ENCODE measurements at places on chromosomes 7 and 10. TPM values are rescaled to one million over a fixed set of nuclear protein-coding genes. Genes with fewer than 3 reads are reported as not detected.

The DYNC1I1 gene
- polyA plus RNA-seq = 6.1 TPM

The WDR11 gene
- 10.2 TPM for polyA plus RNA-seq

DNA sequence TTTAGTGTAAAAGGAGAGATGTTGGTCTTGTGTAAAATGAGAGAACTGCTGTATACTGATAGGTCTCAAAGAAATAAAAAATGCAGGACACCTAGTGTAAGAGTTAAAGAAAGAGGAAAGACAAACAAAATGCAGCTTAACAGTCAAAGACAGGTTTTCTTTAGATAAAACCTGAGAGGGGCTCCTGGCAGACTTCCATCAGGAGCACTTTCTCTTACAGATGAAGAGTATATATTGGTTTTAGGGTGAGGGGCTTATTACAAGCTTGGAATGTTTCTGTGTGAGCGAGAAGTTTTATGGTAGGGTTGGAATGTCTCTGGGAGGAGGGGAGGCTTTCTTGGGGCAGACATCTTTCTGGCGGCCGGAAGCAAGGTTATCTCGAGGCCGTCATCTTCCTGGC, 16.2 kb downstream of the ACBD7 start:
- no peak for DNase-seq

DNA sequence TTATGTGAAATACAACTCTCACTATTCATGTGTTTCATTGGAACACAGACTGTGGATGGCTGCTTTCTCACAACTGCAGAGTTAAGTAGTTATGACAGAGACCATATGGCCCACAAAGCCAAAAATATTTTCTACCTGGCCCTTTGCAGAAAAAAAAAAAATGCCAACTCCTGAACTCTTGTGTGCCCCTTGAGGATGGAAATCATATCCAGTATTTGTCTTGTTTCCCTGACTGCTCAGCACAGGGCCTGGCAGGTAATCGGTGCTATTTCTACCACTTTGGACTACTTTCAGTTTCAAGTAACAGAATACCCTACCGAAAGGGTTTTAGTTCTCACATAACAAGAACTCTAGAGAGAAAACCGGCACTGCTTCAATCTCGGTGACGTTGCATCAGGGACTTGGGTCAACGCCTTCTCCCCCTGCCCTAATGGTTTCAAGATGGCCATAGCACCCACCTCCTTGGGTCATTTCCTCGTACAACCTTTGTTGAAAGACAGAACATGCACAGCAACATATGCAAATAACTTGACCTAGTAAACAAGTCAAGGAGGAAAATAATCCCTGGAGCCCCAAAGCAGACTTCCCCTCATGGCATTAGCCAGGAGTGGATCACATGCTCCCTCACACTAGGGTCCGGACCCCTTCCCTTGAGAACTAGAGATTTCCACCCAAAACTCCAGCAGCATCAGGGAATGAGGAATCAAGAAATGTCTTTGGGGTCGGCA, 11.8 kb upstream of the GPNMB start:
- no peak for DNase-seq
